NCI-H774 (cell line): ENCODE measurements at places on chromosomes 7 and 10.

GRCh38 chr10:60044971-60045370, 138.6 kb upstream of the CCDC6 start:
- DNase-seq = no peak

DNA sequence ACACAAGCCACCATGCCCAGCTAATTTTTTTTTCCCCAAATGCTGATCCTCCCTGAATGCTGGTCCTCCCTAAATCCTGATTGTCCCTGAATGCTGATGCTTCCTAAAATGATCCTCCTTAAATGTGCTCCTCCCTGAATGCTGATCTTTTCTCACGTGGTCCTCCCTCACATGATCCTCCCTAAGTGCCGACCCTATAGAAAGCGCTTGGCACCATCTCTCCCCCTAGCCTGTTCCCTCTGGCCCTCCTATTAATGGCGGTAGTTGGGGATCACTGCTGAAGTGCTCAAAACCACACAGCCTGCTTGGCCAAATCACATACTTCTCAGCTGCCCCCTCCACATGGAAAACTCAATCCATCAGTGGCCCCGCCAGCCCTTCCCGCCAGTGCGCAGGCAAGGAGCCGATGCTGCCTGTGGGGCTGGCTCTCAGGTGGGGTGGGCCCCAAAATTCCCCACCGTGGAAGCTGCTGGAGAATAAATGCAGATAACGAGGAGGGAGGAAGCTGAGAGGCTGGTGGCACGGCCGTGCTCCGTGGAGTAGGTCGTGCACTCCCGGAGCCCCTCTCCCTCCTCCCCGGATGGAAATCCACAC, 42.9 kb downstream of the COL26A1 start:
- no peak for DNase-seq

- DNase-seq = no peak
These were observed 28.2 kb downstream of the PDGFA start for GRCh38 chr7:491292-491957.

- DNase-seq = no peak
These were observed 45.3 kb downstream of the LRRC72 start for GRCh38 chr7:16571941-16572340.

GRCh38 chr10:49056356-49056755, 59.0 kb downstream of the VSTM4 start:
- DNase-seq = no peak

DNA sequence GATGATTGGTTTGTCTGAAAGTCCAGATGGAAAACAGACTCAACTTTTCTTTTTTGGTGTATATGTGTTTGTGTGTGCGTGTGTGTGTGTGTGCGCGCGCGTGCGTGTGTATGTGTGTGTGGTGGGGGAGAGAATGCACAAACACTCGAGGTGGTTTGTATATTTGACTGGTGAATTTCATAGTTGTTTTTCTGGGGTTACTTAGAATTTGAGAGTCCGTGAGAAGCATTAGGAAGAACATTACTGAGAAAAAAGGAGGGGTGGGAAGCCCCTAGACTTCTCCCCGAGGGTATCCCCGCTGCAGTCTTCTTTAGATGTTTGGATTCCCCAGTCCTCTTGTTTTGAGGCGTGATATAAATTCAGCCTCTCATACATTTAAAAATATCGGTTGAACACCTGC, 6.0 kb downstream of the CAMK1D start:
- DNase-seq = no peak

- DNase-seq = no peak
These were observed 2.2 kb upstream of the DNA2 start for GRCh38 chr10:68474021-68474420.

DNA sequence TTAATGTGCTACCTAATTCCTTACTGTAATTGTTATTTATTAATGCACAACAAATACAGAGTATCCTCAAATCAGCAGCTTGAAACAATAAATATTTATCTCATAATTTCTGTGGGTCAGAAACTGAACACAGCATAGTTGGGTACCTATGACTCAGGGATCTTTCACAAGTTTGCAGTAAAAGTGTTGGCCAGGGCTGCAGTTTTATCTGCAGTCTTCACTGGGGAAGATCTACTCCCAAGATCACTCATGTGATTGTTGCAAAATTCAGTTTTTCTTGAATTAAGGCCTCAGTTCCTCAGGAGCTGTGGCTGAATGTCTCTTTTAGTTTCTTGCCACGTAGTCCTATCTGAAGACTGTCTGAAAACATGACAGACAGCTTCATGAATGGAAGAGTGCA, 237.8 kb downstream of the ZWINT start:
- no peak for DNase-seq

- DNase-seq = no peak
These were observed 38.5 kb downstream of the GHRHR start for GRCh38 chr7:31002256-31002655.

GRCh38 chr10:33263453-33263852, 71.0 kb downstream of the NRP1 start:
- DNase-seq = no peak

DNA sequence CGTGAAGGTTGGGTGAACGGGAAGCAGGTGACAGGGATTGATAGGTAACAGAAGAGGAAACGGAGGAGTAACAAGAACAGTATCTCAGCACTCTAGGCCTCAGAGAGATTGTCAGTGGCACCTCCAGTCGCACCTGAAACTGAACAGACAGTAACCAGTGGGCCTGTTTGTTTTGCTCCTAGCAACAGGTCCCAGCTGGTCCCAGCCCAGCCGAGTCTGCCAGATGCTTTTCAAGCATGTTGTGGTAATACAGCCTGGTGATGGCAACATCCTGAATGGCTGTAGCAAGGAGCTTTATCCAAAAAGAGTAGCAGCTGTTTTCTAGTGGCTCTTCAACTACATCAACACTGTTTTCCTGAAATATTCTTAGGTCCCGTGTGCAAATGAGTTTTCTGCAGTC, 4.7 kb downstream of the CACNB2 start:
- DNase-seq = no peak

- no peak for DNase-seq
These were observed 17.4 kb downstream of the ITGB1 start for GRCh38 chr10:32940321-32941301.

DNA sequence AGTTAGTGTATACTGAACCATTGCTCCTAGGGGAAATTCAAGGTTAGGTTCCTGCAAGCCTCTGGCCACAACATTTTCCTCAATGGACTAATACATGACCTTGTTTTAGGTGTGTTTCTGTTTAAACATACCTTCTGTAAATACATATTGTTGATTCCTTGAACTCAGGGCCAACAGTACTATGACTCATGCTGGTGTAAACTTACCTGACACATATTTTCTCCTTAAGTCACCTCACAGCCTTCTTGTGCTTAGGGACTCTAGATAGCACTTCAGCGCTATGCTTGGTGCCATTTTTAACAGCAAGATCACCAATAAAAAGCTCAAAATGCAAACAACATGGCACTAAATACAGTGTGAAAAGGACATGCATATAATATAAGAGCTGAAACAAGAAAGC, 176.4 kb downstream of the TAX1BP1 start:
- DNase-seq = no peak

DNA sequence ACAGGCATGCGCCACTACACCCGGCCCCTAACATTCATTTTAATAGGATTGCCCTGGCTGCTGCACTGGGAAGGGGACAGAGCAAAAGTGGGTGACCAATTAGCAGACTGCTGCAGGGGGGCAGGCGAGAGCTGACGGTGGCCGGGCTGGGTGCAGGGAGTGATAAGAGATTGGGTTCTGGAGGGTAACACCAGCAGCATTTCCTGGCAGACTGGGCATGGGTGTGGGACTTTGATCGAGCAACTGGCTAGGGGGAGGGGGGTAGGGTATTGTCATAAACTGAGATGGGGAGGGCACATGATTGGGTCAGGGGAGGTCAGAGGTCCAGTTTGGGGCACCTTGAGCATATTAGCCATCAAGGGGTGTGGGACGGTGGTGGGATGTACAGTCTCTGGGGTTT, 20.2 kb upstream of the AMZ1 start:
- DNase-seq = no peak

GRCh38 chr10:55897490-55897921, 463.6 kb downstream of the ZWINT start:
- DNase-seq = no peak

GRCh38 chr7:5478568-5479430, 55.2 kb upstream of the TNRC18 start:
- no peak for DNase-seq

DNA sequence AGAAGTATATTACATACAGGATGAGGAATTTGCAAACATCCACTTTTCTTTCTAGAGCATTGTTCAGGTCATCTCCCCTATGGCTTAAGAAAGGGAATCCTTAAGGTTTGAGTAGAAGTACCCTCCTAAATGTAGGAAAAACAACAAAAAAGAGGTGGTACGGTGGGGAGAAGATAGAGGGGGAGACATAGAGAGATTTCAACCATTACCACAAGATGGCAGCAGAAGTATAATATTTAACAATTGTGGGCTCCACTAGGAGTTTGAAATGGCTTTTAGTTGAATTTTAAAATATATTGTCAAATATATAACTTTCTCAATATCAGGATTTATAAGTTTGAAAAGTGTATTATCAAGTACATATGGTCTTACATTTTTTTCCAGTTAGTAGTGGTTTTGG, 72.7 kb upstream of the PRKG1 start:
- no peak for DNase-seq

DNA sequence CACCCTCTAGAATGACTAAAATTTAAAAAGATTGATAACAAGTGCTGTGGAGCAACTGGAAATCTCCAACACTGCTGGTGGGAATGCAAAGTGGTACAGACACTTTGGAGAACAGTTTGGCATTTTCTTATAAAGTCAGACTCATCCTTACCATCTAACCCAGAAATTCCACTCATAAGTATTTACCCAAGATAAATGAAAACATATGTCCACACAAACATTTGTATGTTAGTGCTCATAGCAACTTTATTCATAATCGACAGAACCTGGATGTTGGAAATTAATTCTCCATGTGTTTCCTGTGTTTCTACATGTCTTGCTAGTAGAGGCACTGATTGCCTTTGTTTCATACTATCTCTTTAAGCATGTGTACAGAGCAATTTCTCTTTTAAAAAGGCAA, 282.4 kb downstream of the AHR start:
- no peak for DNase-seq

GRCh38 chr7:94375691-94376090, 19.0 kb upstream of the COL1A2 start:
- DNase-seq = no peak

- DNase-seq = no peak
These were observed 58.9 kb downstream of the FAM53B start for GRCh38 chr10:124685261-124685660.

- DNase-seq = no peak
These were observed 7.3 kb downstream of the SMARCD3 start for GRCh38 chr7:151240942-151241754.

GRCh38 chr10:75492173-75492925, 60.9 kb downstream of the LRMDA start:
- DNase-seq = no peak

DNA sequence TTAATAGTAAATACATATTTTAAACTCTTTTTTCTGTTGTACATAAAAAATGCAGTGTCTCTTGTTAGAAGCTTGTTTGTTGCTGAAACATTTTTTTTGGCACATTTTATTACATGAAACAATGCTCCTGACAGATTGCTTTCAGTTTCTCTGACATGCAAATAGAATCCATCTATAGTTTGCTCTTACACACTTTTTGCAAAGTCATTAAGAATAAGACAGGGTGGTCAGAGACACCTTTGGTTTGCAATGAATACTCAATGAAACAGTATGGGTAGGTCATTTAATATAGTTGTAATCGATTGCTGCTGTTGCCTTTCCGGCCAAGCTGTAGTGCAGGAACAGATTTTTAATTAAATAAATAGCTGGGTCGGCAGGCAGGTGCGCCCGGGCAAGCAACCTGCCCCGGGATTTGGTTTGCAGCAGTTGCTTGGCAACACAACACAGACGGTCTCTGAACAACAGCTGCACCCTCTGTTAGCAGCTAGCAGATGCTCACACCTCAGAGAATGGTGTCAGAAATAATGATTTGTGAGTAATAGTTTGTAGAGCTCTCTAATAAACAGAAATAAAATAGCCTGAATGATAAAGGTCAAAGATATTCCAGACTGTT, 115.7 kb upstream of the CACNA2D1 start:
- peak; percentile 93 for DNase-seq

- DNase-seq = no peak
These were observed 48.4 kb downstream of the ASB13 start for GRCh38 chr10:5618042-5618441.

GRCh38 chr10:131010965-131011575, 300.5 kb downstream of the TCERG1L start:
- DNase-seq = no peak

DNA sequence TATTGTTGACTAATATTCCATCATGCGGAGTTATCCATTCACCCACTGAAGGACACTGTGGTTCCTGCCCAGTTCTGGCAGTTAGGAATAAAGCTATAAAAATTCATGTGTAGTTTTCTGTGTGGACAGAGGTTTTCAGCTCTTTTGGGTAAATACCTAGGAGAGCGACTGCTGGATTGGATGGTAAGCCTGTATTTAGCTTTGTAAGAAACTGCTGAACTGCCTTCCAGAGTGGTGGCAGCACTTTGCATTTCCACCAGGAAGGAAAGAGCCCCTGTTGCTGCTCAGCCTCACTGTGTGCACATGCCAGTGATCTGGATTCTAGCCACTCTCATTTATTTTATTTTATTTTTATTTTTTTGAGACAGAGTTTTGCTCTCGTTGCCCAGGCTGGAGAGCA, 14.2 kb downstream of the ZNF775 start:
- DNase-seq = no peak

DNA sequence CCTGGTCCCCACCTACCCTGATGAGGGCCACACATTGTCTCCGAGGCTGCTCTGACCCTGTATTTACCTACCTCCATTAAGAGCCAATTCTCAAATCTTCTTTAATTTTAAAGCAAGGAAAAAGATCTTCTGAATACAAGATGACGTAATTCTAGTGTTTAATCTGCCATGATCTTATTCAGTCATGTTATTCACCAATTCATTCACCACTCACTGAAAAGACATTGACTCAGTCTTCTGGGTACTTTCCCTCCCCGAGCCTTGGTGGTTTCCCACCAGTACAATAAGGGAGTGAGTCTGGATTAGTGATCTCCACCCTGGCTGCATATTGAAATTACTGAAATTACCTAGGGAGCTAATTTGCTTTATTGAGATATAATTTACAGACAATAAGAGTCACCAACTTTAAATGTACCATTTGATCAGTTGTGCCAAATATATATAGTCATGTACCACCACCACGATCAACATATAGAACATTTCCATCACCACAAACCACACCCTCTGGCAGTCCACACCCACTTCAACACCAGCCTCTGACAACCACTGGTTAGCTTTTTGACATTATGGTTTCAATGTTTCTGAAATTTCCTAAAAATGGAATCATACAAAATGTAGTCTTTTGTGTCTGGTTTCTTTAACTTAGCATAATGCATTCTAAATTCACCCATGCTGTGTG, 117.5 kb upstream of the UNC5B start:
- no peak for DNase-seq
